PC-9 (cell line): ENCODE measurements at places on chromosomes 2 and 18. TPM values are rescaled to one million over a fixed set of nuclear protein-coding genes. Genes with fewer than 3 reads are reported as not detected.

Gene TMEM185B
- 23.5 and 30.3 TPM in 2 replicates for total RNA-seq

Gene PLGLB2
- 0.90 and 1.9 TPM in 2 replicates for total RNA-seq

GRCh38 chr2:56184500-56185011 lies 766 bp downstream of the CCDC85A start:
- H3K36me3 ChIP-seq: no peaks in the 10 kb centered on the region
- peaks cover 89% of the 10 kb centered on the region for H3K27me3 ChIP-seq
- H3K4me1 ChIP-seq: no peaks in the 10 kb centered on the region
- no peak overlapping the region for H3K27ac ChIP-seq
- no peak overlapping the region for H3K4me3 ChIP-seq

DNA sequence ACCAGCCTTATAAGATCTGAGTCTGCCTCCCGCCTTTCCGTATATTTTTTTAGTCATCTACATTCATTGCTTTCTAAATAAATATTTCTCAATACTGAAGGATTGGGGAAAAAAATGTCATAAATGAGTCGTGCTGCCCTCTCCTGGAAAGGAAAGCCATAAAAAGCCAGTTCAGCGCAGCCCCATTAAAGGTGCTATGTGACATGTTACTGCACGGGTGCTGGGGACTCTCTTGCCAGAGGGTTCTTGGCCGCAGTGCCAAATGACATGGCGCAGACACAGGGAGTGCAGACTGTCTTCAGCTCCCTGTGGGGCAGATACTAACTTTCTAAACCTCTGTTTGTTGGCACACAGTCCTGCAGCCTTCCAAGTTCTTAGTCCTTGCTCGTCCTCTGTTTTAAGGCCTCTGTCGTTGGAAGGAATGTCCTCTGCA lies 53.7 kb upstream of the MAP3K20 start:
- no peaks in the 10 kb centered on the region for H3K27me3 ChIP-seq
- H3K4me1 ChIP-seq: peaks cover 4% of the 10 kb centered on the region
- H3K36me3 ChIP-seq: no peaks in the 10 kb centered on the region
- DNase-seq: peak; percentile 49

GRCh38 chr2:145777297-145777696 lies 1257.4 kb upstream of the ZEB2 start:
- H3K4me1 ChIP-seq: no peaks in the 10 kb centered on the region
- peak; percentile 46 for DNase-seq
- no peak overlapping the region for H3K27ac ChIP-seq
